Brain (organoid and tissue), 16 donors: ENCODE measurements at places on chromosomes 12 and 14. TPM values are rescaled to one million over a fixed set of nuclear protein-coding genes. Genes with fewer than 3 reads are reported as not detected.

DNA sequence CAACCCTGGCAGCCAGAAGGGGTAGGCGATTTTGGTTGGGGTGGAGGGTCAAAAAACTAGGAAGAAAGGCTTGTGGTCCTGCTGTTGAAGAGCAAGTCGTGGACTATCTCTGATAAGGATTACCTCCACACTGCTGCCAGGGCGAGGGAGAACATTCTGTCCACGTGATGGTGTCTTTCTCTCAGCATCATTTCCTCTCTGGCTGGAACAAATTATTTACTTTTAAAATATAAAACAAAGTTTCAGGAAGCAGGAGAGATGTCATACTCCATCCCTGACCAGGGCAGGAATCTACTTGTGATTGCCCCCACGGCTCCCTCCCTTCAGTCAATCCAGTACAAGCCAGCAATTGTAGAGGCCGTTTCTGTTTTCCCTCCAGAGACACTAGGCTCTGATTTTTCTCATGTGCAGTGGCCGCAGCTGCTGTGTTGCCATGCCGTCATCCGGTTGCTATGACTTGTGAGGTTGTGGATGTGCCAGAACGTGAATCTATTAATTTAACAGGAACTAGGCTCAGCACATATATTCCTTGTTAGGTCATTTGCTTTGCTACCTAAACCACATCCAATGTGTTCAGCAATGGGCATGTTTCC lies 61.5 kb upstream of the PTGR2 start:
- DNase-seq, result peak; percentile 75

Gene RHEBL1
- 5.9 TPM for polyA plus RNA-seq

GRCh38 chr14:81269100-81269978 lies 48.6 kb upstream of the GTF2A1 start:
- peak; percentile 83 for DNase-seq

DNA sequence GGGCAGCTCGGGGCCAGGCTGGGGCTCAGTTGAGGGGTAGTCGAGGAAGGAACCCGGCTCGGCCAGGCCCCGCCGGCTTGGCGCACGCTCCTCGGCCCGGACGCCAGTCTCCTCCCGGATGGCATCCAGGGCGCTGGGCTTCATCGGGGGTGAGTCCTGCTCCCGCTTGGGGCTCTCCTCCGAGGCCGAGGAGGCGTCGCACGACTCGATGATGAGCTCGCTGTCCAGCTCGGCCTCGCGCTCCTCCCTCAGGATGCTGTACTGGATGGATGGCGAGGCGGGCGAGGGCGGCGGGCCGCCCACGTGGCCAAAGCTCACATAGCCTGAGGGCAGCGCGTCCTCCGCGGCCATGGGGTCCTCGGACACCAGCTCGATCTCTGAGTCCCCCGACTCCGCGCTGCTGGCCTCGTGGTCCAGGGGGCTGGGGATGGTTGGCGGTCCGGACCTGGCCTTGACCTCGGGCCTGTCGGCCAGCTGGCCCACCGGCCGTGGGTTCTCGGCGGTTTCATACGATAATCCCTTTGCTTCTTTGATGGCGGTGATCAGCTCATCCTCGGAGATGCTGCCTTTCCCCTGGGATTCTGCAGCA lies 143.4 kb downstream of the RTN1 start:
- no peak for DNase-seq

- no peak for DNase-seq
Observed at GRCh38 chr12:49658276-49658675, 34.9 kb downstream of the PRPF40B start.

Gene FAR2
- 4.8 TPM for polyA plus RNA-seq

DNA sequence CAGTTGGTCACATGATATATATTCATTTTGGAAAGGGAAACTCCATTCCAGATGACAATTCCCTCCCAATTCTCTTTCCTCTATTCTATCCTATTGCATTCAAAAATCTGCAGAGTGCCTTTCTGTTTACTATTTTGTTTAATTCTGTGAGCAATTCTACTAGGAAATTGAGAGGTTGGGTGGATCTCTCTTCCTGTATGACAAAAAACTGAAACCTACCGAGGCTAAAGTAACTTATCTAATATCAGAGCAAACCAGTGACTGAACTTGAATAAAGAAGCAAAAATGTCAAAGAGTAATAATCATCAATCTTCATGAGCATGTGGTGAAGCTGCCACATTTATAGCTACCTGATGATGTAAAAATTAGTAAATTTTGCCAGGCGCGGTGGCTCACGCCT lies 16.6 kb upstream of the ACTN1 start:
- no peak for DNase-seq

Gene MYF5
- polyA plus RNA-seq, result not detected
